Activated CD8-positive, alpha-beta memory T cell treated with anti-CD3 and anti-CD28 coated beads for 1 hour (primary cell): ENCODE measurements at places on chromosomes 5 and 9.

DNA sequence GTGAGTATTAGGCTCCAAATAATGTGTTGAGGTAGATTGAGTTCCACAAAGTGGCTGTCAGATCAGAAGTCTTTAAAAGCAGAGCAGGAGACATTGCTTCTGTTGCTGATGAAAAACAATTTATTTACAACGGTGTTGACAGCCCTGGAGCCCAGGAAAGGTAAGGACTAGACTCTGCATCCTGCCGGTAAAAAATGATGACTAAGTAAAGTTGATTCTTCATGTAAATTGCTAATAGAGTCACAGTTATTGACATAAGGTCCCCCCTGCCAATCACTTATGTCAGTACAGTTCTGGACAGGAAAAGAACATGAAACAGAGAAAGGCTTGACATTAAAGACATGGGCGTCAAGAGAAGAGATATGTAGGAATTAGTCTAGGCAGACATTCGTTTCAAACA, 552.5 kb downstream of the HTR1A start:
- no peak for DNase-seq

DNA sequence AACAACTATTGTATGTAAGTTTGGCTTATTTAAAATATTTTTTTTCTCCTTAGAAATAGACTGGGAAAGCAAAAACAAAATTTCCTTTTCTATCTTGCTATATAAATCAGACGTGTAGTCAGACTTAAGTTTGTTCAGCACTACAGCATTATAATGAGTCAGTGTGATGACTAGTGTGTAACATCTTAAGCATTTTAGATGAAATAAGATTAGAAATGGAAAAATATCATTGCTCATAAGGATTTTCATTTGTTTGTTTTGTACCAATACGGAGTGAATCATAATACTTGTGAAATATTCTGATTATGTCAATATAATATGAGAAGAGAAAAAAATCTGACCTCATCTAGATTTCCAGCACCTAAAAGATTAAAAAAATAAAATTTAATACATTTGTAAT, 64.7 kb upstream of the RICTOR start:
- DNase-seq, result no peak

- DNase-seq, result no peak
Measured at GRCh38 chr5:33850100-33850594, 41.6 kb downstream of the ADAMTS12 start.

- DNase-seq, result no peak
Measured at GRCh38 chr5:104444656-104445055, 882.1 kb upstream of the NUDT12 start.

DNA sequence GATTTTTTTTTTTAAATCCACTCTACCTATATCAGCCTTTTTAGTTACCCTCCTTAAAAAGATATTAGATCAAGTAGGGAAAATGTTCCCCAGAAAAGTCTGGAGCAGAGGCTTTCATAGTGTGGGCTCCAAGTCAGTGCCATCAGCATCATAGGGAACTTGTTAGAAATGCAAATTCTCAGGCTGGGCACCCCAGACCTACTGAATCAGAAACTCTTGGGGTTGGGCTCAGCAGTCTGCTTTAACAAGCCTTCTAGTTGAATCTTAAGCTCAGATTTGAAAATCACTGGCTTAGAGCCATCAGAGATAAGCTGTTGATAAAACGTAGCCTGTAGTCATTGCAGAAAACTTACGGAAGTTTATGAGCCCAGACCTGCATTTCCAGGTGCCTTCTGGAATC, 140.1 kb downstream of the TMEM38B start:
- DNase-seq, result no peak

DNA sequence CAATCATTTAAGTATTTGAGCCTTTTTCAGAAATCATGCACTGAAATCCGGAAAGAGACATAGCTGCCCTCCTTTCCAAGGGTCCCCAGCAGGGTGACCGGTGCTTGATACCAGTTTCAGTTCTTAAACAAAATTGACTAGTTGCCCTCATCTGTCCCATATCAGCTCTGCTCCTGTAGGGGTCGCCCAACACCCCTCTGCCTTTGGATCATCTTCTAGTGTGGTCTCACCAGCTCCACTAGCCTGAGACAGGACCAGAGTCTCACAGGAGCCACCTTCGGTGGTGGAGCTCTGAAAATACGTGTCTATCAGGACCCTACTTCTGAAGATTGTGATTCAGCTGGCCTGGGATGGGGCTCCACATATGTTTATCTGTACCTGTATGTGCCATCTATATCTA, 428.2 kb downstream of the ENC1 start:
- DNase-seq, result no peak

DNA sequence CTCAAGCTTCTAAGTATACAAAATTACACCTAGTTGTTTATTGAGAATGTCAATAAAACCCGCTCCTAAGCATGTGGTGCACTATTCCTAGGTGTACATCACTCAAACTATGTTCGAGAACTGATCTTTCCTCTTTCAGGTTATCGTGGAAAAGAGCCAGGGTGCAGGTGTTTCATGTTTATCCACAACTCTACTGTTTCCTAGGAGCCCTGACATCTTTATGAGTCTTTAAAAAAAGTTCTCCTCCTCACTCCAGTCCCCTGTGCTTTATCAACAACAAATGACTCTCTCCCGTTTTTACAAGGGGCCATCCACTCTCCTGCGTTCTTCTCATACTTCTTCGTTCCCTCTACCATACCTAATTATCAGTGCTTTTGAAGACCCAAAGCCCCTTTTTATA, 78.8 kb upstream of the NFIL3 start:
- no peak for DNase-seq

DNA sequence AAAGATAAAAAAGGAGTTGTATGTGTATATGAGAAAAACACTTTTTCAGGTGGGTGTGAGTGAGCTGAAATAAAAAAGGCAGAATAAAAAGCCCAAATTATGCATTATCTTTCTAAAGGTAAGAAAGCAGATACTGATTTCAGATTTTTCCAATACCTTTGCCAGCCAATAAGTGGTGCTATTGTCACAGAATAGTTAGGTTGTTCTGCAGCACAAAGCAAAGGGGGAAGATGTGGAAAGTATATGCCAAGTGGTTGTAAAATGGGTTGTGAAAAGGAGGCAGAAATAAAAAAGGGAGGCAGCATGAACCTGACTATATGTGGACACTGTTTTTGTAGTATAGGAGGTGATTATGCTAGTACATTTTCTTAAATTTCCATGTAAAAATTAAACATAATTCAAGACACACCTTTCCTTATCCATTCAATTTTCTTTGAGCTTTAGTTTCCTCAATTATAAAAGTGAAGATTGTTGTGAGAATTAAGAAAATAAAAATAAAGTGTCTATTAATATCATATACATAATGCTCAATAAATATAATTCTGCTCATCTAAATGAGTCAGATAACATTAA, 106.7 kb downstream of the SMIM15 start:
- DNase-seq, result no peak

- no peak for DNase-seq
Measured at GRCh38 chr9:97856857-97857605, 4.0 kb downstream of the FOXE1 start.

DNA sequence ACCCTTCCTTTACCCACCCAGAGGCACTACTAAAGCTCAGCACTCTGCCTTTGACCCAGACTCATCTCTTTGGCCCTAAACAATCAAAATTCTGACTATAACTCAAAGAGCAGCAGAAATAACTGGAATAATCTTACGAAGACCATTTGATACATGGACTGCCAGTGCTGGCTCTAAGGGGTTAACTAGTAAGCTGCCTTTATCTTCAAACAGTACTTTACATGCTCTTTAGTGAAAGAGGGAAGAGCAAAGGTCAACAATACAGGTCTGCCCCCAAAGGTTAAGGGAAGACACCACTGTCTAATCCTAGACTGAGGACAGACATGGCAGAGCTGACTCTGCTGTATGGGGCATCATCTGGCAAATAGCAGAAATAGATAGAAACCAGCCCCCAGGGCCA, 45.8 kb downstream of the NRG2 start:
- no peak for DNase-seq

DNA sequence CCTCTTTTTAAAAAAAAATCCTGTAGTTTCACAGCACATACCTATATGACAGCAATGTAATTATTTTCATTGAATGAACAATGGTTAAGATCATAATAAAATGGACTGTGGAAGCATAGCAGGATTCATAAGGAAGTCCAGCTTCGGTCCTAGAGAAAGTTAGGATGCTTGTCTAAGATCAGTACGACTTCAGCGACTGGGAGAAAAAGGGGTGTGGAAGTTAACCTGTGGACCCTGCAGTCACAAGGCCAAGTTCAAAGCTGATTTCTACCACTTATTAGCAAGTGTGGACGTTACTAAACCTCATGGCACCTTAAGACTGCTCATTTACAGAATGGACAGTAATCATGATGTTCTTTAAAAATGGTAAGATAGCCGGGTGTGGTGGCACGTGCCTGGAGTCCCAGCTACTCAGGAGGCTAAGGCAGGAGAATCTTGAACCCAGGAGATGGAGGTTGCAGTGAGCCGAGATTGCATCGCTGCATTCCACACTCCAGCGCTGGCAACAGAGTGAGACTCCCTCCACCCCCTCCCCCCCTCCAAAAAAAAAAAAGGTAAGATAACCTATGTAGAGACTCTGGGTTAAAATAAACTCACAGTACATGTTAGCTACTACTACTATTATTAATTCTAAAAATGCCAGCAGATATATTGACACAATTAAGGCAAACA, 71.6 kb upstream of the PCA3 start:
- no peak for DNase-seq

- no peak for DNase-seq
Measured at GRCh38 chr9:94250456-94250855, 8.6 kb upstream of the ZNF169 start.

GRCh38 chr9:113492343-113493202, 29.0 kb downstream of the RGS3 start:
- DNase-seq, result no peak

GRCh38 chr5:168409591-168410458, 76.4 kb upstream of the RARS1 start:
- DNase-seq, result no peak

- no peak for DNase-seq
Measured at GRCh38 chr9:138047469-138048040, 170.0 kb downstream of the CACNA1B start.

DNA sequence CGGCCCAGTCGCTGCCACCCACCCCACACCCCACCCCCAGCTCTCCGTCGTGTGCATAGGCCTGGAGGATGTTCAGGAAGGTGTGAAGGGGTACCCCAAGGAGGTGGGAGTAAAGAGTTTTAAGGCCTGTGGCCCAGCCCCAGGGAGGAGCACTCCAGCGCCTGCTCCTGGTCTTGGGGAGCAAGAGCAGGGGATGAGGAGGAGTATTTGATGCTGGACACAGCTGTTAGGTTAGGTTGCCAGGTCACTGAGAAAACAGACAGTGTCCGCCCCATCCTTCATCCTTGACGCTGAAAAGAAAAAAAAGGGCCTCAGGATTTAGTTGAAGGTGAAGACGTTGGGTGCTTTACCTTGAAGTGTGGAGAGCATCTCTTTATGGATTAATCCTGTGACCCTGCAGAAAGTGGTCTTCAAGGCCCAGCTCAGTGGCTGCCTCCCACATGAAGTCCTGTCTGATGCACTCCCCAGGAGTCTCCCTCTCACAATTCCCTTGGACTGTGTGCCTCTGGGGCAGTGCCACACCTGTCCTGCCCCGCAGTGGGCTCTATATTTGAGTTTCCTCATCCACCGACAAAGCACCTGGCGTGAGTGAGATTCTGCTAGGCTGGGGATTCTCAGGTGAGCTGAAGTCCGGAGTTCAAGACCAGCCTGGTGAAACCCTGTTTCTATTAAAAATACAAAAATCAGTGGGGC, 101.8 kb downstream of the SPRY4 start:
- no peak for DNase-seq

DNA sequence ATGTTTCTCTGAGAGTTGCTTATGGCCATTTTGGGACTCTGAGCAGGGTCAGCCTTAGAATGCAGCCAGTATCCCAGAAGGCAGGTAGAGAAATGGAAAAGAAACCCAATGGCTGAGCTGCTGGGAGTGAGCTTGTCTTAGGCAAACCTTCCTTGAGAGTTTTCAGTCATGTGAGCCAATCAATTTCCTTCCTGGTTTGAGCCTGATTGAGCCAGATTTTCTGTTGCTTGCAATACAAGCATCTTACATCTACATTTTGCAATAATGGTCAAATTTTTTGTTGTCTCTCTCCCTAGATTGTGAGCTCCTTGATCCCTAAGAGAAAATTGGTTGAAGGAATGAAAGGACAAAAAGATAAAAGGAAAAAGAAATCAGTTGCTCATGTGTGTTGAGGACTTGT, 155.3 kb downstream of the SNX18 start:
- DNase-seq, result no peak

DNA sequence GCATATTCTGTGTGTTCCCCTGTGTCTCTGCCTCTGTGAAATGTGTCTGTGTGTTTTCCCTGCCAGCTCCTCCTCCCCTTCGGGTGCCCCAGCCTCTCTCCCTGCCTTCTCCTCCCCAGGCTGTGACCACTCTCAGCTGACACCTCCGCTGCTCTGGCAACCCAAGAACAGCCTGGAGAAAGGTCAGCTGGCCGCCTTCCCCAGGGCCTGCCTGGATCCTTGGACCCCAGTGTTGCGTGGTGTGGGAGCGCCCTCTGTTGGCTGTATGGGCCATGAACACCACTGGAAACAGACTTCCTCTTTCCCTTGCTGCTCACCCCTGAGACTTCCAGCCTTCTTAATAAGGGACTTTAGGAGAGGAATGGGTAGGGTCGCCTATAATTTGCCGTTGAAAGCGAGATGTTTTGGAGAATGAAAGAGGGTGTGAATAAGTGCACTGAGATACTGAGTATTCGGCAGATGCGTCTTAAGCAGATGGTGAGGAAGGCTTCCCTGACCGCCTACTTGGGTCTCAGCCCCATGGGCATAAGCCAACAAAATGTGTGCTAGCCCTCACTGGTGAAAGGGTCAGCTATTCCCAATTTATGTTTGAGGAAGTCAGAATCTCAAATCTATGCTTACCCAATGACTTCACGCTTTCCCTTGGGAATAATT, 114.9 kb upstream of the TRIM32 start:
- no peak for DNase-seq

DNA sequence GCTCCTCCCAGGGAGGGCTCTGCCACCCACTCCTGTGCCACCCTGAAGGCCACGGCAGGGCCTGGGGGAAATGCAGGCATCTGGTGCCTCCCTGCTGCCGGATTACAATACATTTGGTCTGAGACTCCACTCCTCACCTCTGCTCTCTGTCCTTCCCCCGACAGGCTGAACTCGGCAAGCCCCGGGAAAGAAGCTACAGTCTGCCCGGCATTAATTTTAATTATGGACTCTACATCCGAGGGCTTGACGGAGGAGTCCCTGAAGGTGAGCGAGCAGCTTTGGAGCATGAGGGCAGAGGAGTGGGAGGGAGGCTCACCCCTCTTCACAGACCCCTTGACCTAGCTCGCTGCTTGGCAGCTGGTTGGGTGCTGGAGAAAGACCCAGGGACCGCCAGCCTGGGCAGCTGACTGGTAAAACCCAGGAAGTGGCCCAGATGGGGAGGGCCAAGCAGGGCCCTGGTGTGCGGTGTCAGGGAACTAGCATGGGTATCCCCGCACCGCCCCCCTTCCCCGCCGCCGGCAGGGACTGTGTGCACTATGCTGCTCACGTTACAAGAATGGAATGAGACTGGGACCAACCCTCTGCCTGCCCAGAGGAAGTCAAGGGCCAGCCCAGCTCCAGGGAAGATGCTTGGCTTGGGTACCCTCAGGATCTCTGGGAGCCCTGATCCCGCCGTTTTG, 83.7 kb upstream of the BARHL1 start:
- DNase-seq, result no peak
